ENCODE measurements at places on chromosomes 11 and 22.

- DNase-seq, result no peak
Measured at GRCh38 chr22:20776624-20777405, 2.9 kb downstream of the SERPIND1 start.

GRCh38 chr11:112025707-112026106 lies 499 bp downstream of the DLAT start:
- no peak for DNase-seq

- DNase-seq, result no peak
Measured at GRCh38 chr11:116073854-116074837, 569.9 kb upstream of the CADM1 start.

GRCh38 chr22:45429981-45430775 lies 16.7 kb downstream of the RIBC2 start:
- no peak for DNase-seq

GRCh38 chr11:2160736-2161259 lies at the start of gene INS:
Gene INS (minus strand): TSS chr11:2161209. CDS start chr11:2160971, 238 bp downstream.
- DNase-seq, result no peak

DNA sequence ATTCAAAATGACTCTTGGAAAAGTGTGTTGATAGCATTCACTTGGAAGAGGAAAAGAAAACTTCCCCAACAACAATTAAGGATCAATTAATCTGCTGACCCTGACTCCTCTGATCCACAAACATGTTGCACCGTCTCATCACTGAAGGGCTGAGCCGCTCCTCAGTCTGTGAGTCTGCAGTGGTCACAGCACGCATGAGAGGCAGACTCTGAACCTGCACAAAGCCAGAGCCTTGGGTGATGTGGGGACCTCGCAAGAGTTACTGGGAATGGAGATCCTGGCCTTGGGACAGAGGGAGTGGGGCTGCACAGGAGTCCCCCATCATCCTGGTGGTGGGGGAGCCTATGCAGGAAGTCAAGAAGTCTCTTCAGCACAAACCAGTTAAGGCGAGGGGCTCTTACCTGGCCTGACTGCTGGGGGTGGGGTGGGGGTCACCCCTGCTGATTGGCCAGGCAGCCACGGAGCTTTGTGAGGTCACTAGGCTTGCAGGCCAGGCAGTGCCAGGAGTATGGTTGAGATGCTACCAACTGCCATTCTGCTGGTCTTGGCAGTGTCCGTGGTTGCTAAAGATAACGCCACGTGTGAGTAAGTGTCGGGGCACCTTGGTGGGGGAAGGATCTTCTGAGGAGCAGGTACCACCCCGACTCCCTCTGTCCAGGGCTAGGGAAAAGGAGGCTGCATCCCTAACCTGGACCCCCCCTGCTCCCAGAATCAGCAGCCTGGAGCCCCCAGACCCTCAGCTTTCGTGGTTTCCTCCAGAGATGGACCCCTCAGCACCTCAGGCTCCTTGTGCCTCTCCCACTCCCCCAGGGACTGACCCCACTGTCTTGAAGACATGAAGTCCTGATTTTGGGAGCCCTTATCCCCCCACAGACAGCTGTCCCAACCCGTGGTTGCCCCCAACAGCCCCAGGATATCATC lies at the start of gene ACR:
Gene ACR (plus strand): TSS at position 477 of the 921 bp plus-strand sequence. CDS start 32 bp downstream, at position 509.
- no peak for DNase-seq

DNA sequence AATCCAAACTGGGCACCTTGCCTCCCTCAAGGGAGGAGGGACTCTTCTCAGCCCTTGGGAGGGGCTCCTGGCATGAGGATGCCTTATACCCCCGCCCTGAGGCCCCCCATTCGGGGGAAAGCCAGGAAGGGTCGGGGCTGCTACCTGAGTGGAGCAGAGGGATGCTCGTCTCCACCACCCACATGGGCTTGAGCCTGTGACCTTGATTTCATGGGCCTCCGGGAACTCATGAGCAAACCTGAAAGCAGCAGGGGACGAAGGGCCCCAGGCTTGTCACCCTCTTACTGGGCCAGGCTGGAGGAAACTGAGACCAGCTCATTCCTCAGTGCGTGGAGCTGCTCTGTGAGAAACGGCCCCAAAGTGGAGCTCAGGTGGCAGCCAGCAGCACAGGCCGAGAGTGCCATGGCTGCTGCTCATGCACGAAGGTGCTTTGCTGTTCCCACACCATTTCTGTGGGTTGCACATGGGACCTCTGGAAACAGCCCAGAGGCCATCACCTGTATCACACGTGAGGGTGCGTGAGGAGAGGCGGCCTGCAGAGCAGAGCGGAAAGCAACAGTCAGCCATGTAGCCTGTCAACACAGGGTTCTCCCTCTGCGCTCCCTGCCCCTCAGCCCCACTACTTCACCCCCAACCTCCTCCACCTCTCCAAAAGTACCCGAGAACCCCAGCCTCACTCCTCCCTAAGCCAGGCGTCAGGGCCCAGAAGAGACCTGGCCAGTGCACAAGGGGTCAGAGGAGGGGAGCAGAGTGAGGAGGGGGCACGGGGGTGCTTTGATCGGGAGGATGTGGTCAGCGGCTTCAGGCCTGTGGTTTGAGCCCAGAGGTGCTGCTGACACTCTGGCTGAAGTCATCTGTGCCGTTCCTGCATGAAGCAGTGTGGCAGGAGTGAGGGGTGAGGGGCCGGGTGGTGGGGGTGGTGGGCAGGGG lies 14.1 kb upstream of the IL2RB start:
- peak; percentile 18 for DNase-seq

DNA sequence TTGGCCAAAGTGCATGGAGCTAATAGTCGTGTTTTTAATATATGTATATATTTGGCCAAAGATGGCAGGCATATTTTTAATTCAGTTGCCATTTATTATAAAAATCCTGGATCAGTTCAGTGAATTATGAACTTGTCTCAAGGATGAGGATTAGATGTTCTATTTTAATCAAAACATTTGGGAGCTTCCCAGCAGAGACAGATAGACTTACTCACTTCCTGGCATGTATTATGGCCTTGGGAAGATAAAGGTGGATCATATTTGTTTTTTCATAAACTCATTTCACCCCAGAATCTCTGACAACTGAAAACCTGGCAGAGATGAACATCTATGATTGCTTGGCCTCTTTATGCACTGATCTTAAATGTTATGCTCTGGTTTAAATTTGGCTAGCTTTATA lies 148.8 kb downstream of the NCAM1 start:
- no peak for DNase-seq

DNA sequence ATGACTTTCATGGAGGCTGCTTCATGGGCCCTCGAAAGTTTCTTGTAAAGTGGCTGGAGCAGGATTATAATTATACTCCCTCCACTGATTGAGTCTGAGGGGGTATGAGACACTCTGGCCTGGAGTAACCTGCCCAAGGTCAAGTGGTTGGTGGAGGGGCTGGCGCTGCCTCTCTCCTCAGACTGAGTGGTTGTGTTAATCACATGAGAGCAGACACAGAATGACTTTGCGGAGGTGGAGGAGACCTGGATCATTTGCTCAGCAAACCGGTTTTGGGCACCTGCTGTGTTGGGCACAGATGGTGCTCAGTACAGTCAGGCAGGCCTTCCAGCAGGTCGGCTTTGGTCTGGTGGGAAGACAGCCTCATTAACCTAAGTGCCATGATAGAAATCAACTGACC lies 11.8 kb downstream of the BCR start:
- no peak for DNase-seq

DNA sequence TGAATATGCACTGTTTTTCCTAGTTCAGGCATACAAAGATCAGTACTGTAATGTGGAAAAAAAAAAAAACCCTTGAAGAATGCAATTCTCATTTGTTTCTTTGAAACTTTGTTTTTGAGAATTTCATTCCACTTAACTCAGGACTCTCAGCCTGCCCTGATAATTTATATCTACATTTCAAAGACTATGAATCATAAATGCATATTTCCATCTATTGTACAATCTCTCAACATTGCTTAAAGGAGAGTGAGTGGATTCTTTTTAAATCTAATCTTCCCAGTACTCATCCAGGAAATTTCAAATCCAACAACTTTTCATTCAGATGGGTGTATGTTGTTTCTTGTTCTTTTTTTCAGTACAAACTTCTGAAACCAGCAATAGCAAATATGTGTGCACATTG lies 322.2 kb upstream of the DDI1 start:
- DNase-seq, result no peak

DNA sequence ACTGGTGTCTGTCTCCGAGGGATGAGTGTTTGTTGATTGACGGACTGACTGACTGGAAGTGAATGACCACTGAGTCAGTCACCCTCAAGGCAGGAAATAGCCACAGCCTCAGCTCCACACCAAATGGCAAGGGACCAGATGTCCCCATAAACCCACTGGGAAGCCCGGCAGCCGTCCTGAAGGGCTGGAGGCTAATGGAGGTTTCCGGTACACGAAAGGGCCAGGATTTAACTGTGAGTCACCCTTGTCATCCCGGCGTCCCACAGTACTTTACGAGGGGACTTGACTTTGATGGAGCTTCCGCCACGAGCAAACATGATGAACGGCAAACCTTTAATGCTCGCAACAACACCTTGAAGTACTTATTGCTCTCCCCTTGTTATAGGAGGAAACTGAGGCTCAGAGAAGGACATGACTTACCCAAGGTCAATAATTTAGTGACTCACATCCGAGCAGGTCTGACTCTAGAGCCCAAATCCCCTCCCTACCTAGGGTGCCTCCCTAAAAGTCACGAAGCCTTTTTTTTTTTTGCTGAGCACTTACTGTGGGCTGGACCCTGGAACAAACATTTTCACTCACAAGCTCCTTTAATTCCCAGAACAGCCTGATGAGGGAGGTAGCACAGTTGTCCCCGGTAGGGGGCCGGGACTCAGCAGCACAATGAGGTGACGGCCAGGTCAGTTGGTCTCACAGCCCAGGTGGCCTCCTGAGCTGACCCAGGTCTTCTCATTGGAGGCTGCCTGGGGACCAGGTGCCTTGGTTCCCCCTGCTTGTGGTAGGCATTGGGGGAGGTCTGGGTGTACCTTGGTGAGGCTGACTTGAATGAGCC lies 25.2 kb upstream of the GCAT start:
- no peak for DNase-seq
